ENCODE measurements at places on chromosomes 13 and 19.

GRCh38 chr19:757811-758668, 7.1 kb downstream of the MISP start:
- DNase-seq: no peak

- no peak for DNase-seq
Measured at GRCh38 chr13:20711301-20712044, 8.0 kb downstream of the IL17D start.

GRCh38 chr19:17610384-17610783, 54.9 kb downstream of the COLGALT1 start:
- no peak for DNase-seq

GRCh38 chr13:32838945-32839344, 177.3 kb upstream of the KL start:
- DNase-seq: no peak

DNA sequence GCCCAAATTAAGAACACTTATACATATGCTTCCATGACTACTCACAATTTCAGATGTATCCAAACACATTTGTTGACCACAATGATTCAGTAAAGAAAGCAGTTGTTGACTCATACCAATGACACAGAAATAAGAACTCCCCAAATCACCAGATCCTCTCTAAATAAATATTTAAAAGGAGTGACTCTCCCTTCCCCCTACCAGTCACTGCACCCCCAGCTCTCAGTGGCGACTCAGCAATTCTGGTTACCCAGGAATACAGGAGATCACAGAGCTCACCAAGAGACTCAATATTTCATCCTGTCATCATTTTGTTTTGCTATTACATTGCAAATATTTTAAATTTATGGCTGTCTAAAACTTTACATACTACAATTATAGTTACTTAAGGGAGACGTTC, 131.5 kb downstream of the RGCC start:
- peak; percentile 26 for DNase-seq
